Left kidney (tissue), 8 donors: ENCODE measurements at places on chromosomes 16 and 17. TPM values are rescaled to one million over a fixed set of nuclear protein-coding genes. Genes with fewer than 3 reads are reported as not detected.

P2RX5 gene
- polyA plus RNA-seq, result 0.95 TPM

DNA sequence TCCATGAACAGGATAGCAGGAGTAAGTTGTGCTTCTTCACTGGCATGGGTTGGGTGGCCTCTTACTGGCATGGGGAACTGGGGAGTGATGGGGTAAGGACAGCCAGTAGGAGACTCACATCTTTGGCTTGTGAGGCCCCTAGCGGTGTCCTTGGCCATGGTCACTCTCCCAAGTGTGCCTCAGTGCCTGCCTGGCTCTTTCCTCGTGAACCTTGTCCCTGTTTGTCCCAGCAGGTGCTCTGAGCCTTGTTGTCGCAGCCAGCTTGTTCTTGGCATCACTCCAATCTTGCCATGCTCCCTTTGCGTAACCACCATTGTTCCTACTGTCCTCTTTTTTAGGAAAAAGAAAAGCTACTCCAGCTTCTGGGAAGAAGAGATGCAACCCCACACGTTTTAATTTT is 53.6 kb upstream of the SDK2 start:
- no peak for DNase-seq

- DNase-seq, result no peak
Observed at GRCh38 chr16:26909623-26910022, 157.1 kb upstream of the C16orf82 start.

GRCh38 chr16:50740736-50741135 is 1.1 kb upstream of the CYLD start:
- no peak for DNase-seq

GRCh38 chr16:67718668-67719047 is 458 bp downstream of the GFOD2 start:
- peak; percentile 18 for DNase-seq

DNA sequence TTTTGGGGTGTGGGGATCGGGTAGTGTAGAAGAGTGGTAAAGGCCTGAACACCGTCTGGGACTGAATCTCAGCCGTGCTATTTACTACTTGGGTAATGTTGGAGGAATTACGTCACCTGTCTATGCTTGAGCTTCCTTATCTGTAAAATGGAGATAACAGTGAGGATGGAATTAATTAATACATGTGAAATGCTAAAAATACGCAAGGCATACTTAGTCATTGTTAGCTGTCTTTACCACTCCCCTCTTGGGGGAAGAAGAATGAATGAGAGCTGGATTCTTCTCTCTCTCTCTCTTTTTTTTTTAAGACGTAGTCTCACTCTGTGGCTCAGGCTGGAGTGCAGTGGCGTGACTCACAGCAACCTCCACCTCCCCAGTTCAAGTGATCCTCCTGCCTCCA is 41.1 kb upstream of the TANGO6 start:
- DNase-seq, result no peak
